HT1080 (cell line): ENCODE measurements at places on chromosomes 6 and 20. TPM values are rescaled to one million over a fixed set of nuclear protein-coding genes. Genes with fewer than 3 reads are reported as not detected.

DNA sequence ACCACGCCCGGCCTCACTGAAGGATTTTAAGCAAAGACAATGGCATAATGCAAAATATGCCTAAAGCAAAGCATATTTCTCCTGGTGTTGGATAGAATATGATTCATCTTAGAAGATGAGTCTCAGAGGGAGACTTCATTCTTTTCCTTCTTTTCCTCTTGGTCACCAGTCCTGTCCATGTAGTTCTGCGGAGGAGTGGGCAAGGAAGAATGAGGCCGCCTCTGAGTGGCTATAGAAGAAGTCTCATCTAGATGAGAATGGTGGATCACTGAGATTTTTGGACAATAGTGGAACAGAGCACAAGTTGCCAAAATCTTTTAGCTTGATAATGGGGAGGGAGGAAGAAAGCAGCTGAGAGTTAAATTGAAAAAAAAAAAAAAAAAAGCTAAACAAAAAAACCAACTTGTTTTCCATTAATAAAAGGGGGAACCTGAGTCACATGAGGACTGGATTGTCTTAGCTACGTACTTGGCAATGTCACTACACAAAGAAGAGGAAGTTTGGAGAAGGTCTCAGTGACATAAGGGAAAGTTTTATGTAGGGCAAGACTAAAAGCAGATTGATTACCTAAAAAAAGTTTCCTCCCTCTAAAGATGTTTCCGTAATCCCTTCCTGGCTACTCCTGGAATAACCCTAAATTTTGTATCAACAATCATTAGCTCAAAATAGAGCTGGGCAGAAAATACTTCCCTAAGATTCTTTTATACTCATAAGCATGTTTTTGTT is 6.0 kb downstream of the CD83 start:
- DNase-seq = no peak

GRCh38 chr6:130161683-130162404 is 60.9 kb downstream of the SAMD3 start:
- DNase-seq = no peak

- no peak for DNase-seq
Observed at GRCh38 chr20:64232794-64233193, 22.8 kb upstream of the PCMTD2 start.

DNA sequence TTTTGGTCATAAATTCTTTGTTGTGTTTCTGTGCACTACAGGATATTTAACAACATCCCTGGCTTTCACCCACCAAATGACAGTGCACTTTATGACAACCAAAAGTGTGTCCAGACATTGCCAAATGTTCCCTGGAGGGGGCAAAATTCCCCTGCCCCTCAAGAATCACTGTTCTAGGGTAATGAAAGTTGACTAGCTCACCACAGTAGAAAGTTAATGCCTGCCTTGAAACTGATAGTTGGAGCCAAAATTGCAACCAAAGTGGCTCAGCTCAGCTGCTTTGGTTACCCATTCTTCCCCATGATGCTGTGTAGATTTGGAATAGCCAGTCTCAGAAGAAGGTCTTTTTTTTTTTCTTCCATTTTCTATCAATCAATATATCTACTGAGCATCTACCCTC is 150.6 kb downstream of the RALGAPA2 start:
- no peak for DNase-seq

- peak; percentile 96 for DNase-seq
Observed at GRCh38 chr6:18585032-18585573, 198.0 kb downstream of the RNF144B start.

GRCh38 chr6:170049641-170050561 is 241.0 kb downstream of the DLL1 start:
- no peak for DNase-seq

DNA sequence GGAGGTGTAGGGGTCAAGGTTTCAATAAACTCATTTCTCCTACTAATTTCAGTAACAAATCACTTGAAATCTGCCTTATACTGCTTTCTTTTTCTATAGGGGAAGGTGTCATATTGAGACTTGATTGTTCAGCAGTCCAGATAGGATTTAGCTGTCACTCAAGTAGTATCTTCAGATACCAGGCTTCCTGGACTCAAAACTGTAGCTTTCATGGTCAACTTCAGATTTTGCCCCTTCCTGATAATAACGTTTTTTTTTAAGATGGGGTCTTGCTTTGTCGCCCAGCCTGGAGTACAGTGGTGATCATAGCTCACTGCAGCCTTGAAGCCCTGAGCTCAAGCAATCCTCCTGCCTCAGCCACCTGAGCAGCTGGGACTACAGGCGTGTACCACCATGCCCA is 77.8 kb downstream of the JAG1 start:
- no peak for DNase-seq

- no peak for DNase-seq
Observed at GRCh38 chr6:134007077-134007476, 45.3 kb downstream of the SLC2A12 start.

- DNase-seq = no peak
Observed at GRCh38 chr6:34074064-34074742, 71.7 kb downstream of the GRM4 start.

Gene EPHA7
- total RNA-seq = 0.03 TPM in 1 of 2 replicates, not detected in the other

Gene KHDC1L
- total RNA-seq = not detected in 2 replicates
